BJ (cell line): ENCODE measurements at places on chromosomes 5 and 9.

DNA sequence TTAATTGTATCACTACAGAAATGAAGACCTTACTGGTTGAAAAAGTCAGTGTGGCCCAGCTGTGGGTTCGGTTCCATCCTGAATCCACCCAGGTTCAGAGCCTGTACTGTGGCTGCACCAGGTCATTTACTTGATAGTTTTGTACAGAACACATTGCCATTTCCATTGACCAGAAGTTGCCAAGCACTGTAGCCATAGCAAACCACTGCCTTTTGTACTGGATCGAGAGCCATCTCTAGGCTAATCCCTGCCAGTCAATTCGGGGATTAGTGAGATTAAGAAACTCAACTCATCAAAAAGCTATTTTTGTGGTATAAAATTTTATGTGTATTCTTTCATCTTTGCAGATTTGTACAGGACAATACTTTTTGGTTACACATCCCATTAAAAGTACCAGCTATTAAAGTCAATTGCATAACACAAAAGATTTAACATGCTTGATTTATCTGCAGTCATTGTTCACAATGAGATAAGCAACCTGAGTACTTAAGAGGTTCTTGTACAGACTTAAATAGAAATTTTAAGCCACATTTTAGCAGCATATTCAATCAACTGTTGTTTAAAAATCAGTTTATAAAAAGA, 108.5 kb upstream of the OTULINL start:
- no peak for DNase-seq

DNA sequence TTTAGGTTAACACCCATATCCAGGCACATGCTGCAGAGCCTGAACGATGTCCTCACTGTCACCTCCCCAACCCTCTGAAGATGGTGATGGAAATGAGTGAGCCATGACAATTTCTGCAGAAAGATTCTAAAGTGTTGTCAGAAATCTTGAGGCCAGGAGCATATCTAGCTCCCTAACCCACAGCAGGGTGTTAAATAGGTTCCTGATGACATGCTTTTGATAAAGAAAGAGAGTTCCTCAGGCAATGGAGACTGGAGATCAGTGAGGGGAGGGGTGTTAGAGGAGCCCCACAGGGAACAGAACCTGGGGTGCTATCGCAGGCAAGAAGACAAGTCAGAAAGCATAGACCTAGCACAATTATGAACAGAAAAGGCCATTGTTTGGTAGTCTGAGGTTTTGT, 95.7 kb downstream of the ENC1 start:
- DNase-seq, result no peak

DNA sequence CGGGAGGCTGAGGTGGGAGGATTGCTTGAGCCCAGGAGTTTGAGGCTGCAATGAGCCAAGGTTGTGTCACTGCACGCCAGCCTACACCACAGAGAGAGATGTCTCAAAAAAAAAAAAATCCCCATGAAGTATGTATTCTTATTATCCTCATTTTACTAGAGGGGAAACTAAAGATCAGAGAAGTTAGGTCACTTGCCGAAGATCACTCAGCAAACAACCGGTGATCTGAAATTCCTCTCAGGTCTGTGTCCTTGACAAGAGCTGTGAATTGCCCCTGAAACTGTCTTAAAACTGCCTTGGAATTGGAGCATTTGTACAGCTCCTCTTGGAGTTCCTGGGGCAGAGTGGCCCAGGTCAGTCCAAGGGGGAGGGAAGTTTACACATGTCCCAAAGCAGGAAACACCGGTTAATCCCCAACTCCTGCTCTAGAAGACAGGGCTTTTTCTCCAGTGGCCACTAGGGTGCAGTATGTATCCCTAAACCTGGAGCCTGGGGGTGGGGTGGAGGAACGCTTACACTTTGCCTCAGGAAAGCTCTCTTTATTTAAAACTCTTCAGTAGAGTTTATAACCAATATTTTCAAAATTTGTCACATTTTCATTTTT, 27.6 kb downstream of the AQP7 start:
- peak; percentile 16 for DNase-seq

- no peak for DNase-seq
Observed at GRCh38 chr5:65832603-65833228, 93.7 kb upstream of the ERBIN start.

DNA sequence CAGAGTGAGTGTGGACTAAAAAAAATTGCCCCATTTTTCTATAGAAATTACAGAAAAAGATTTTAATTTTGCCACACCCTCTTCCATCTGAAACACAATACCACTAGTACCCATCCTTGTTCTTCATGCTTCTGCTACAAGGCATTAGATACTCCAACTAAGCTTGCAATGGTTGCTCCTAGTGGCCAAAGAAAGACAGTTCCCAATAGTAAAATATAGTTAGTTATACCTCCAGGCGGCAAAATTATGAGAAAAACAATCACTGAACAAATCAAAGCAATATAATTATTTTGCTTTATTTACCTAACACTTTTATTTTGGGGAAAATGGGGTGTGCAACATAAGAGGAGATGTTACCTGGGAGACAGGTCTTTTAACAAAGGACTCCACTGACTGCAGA, 101.2 kb downstream of the RAPGEF6 start:
- no peak for DNase-seq

- no peak for DNase-seq
Observed at GRCh38 chr9:137971477-137972138, 94.0 kb downstream of the CACNA1B start.

DNA sequence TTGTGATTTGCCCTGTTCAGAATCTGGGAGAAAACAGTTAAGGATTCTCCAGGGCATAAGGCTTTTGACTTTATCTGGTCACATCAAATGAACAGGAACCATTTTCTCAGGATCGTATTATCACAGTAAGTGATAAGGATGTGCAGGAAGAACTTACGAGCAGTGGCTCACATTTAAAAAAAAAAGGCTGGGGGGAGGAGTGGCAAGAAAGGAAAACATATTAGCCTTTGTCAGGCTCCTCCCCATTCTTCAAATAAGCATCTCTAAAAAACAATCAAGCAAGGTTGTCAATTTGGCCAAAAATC, 234.3 kb upstream of the TMEM161B start:
- DNase-seq, result no peak
